Hematopoietic multipotent progenitor cell treated with erythropoietin and hydrocortisone succinate and interleukin-3 and kit ligand, for 8 days (in vitro differentiated cells): ENCODE measurements at places on chromosomes 2 and 18.

DNA sequence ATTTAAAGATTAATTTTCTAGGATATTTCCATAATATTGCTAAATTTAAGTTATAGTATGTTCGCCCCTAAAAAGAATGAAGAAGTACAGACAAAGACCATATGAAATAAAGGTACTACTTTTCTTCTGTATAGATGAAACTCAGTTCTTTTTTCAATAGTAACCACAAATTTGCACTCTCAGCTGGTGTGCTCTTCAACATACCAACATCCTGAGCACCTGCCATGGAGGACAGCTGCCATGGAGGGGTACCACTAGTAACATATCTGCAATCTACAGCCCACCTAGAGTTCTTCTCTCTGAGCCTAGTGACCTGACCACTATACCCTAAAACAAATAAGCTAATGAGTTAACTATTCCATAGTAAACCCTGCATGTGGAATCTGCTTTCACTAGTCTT is 36.8 kb upstream of the ERCC3 start:
- DNase-seq = no peak

GRCh38 chr2:5914811-5915611 is 222.8 kb downstream of the SOX11 start:
- no peak for DNase-seq

DNA sequence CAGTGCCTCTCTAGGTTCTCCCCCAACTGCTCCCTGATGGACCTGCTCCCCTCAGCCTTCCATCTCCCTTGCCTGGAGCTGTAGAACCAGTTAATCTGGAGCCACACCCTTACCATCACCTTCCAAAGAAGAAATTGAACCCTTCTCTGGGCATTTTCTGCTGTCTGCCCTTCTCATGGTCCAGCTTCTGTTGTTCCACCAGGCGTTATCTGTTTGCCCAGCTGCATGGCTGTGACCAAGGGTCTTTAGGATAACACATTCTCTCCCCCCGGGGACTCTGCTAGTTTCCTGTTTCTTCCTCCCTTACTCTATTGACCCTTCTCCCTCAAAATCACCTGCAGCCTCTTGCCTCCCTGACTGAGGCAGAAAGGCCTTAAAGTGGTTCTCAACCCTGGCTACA is 3.2 kb upstream of the ANKRD53 start:
- DNase-seq = peak; percentile 37

GRCh38 chr2:78023356-78023755 is 501.2 kb upstream of the LRRTM4 start:
- no peak for DNase-seq

DNA sequence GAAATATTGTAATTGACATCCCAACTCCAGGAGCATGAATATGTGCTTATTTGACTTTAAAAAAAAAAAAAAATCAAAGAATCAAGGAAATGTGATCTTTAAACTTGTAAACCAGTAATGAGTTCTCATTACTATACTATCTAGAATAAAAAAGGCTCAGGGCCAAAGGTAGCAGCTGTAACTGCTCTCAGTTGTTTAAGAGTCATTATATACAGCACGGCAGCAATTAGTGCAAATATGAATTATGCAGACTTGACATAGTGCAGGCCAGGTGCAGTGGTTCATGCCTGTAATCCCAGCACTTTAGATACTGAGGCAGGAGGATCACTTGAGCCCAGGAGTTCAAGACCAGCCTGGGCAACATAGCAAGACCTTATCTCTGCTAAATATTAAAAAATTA is 125.7 kb upstream of the TTC39C start:
- DNase-seq = no peak

- DNase-seq = no peak
Measured at GRCh38 chr2:133296401-133296800, 271.9 kb downstream of the NCKAP5 start.

GRCh38 chr2:145635706-145636427 is 1115.9 kb upstream of the ZEB2 start:
- no peak for DNase-seq

GRCh38 chr2:222927600-222927999 is 66.8 kb downstream of the ACSL3 start:
- DNase-seq = no peak

DNA sequence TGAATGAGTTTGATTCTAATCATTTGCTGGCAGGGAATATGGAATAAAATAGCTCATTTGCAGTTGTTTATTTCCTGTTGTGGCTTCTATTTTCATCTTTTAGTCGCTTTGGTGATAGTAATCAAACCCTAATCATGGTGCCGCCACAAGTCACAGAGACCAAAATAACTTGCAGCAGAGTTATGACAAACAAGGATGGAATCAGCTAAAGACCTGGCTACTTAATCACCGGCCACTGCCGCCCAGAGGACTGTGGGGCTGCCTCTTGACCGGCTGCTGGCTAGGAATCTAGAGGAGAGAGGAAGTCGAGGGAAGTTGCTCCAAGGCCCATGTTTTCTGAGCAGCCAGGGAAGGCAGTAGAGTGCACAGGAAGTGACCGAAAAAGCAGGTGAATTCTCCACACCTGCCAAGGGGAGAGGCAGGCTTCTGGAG is 5.1 kb upstream of the SMAD7 start:
- DNase-seq = no peak

DNA sequence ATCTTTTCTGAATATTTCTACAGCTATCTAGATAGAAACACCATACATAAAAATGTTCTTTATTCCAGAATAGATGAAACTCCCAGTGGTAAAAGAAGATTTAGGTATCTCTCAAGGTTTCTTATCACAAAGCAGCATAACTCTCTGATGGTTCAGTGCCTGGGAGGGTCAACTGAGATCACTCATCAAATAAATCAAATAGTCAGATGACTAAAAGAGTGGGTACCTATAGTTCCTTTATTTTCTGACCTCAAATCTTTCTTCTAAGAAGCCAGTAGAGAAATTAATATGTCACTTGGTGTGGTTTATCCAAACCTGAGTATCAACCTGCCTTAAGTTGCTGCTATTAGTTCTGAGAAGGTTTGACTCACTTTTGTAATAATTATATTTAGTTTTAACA is 120.9 kb downstream of the TMEFF2 start:
- no peak for DNase-seq
